ENCODE measurements at places on chromosomes 5 and 9.

- no peak for DNase-seq
Observed at GRCh38 chr9:133538176-133538575, 3.7 kb downstream of the ADAMTSL2 start.

DNA sequence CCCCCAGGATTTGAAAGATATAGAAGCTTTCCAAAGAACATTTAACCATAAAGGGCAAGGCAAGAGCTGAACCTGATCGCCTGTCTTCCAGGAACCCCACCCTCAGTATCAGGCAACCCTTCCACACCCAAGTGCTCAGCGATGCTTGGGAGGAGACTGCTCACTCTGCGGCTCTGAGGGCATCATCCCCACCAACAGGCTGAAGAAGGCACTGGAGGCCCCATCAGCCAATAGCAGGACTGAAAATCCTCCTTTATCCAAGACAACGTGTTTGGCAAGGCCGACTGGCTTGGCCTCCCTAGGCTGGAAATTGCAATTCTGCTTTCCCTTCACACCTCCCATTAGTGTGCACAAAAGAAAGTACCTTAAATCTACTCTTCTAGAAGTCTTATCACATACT lies 1.4 kb upstream of the PPP2CA start:
- peak; percentile 69 for DNase-seq

DNA sequence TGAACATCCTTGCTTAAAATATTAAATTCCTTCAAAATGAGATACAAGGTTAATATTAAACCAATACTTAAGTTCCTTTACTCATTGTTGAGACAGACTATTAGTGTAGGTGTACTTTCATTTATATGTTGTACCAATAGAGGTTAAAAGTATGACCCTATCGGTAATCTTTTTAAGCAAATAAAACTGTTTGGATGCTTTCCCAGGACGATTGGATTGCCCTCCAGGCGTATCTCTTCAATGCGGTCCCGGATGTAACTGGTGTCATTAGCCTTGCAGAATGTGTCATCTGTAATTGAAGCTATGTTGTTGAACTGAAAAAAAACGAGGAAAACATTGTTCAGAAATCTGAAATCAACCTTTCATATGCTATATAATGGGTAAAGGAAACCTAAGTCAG lies 18.9 kb downstream of the OGN start:
- DNase-seq, result no peak

DNA sequence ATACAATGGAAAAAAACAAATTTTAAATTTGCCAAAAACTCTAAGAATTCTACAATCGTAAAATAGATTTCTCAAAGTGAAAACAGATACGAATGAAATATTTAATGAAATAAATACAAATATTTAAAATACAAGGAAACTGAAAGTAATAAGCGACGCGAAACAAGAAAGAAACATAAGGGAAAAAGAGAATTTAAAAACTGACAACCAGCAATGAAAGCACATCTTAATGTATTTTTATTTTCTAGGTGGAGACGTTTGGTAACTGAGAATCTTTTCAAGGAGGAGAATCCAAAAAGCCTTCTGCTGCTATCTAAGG lies 1.0 kb downstream of the ANXA2R start:
- DNase-seq, result no peak

GRCh38 chr5:153985498-153985897 lies 53.2 kb downstream of the FAM114A2 start:
- no peak for DNase-seq

DNA sequence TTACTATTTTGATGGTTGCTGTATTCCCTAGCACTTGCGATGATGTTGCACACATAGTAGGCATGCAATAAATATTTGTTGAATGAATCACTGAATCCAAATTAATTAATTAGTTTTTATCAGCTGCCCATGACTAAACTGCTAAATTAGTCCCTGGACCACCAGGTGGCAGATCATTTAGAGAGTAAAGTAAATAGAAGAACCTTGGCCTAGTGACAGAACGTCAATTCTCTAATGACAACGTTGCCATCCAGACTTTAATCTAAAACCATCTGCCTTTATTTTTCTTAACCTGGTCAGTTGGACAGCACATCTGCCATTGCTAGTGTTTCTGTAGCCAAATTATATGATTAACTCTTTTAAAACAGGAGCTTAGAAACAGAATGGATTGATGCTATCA lies 457.5 kb downstream of the KIF4B start:
- DNase-seq, result no peak

GRCh38 chr5:68562308-68562707 lies 346.8 kb downstream of the PIK3R1 start:
- DNase-seq, result no peak

- no peak for DNase-seq
Observed at GRCh38 chr9:90961375-90961774, 159.8 kb downstream of the SYK start.

DNA sequence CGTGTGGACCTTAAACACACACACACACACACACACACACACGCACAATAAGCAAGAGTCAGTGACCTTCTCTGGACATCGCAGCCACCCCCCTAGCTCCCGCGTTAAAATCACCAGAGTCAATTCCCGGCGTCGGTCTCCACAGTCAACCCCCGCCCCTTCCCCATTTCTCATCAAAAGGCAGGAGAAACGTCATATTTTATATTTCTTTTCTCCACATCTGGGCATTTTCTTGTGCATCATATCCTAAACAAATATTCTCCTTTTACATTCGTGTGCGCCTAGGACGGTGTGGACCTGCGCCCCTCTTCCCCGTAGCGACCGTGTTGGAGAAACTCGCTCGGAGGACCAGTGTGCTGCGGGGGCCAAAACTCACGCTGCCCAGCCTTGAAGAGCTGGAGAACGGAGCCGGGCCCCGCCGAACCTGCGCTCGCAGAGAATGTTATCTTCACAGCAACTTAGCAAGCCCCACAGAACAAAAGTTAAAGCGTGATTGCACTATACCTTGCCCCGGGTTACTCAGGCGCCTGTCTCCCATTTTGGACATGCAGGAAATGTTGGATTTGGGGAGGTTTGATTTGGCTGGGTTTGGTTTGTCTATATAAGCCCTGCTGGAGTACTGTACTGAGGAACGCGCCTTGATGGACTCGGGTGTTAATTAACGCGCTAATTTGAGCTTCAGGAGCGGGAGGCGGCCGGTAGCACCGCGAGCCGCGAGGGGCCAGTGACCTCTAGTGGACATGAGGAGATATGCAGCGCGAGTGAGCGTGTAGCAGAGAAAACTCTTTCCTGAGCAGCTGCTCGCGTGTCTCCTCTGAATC lies 192.4 kb downstream of the MEF2C start:
- peak; percentile 82 for DNase-seq

- DNase-seq, result no peak
Observed at GRCh38 chr5:9035346-9035745, 510.5 kb downstream of the SEMA5A start.

- no peak for DNase-seq
Observed at GRCh38 chr5:168778536-168778935, 199.4 kb upstream of the PANK3 start.

- DNase-seq, result no peak
Observed at GRCh38 chr9:137604345-137605086, 970 bp upstream of the ARRDC1 start.

DNA sequence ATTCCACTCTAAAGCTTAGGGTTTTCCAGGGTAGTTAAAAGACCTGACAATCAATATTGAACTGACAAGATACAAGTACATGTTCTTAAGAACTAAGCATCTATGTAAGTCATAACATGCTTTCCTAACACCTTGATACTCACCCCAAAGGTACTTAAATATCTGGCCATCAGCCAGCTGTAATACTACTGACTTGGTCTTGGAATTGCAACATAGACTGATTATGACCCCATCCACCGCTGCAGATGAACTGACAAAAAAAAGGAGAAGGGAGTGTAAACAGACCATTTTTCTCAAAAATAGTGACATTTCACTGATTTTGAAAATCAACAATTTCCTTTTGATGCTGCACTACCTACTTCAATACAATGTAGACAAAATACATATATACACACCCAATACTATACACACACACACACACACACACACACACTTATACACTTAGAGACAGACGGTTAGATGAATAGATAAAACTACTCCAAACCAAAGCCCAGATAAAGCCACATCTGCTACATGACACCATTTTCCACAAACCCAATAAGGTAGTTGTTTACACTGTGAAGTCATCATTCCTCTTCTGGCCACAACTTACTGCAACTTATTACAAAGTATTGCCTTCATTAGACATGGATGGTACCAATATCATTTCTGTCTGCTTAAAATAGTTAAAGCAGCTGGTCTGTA lies 30.4 kb downstream of the ELP1 start:
- DNase-seq, result no peak

DNA sequence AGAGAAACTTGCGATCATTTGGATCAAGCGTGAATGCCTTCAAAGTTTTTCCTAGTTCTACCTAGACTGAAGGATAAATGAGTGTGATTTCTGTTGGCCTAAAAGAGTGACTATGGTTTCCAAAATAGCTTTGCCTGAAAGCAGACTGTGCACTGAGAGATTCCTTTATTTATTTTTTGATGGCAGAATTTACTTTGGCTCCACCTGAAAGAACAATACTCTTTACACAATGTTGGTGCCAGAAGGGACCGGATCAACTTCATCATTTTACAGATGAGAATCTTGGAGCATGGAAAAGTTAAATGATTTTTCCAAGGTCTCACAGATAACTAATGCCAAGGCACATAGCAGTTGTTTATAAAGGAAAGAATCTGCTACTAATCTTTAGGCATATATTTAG lies 199.6 kb downstream of the KCTD16 start:
- no peak for DNase-seq

GRCh38 chr5:6729386-6730310 lies 16.4 kb downstream of the TENT4A start:
- DNase-seq, result peak; percentile 69

- peak; percentile 71 for DNase-seq
Observed at GRCh38 chr9:96417661-96418082, 498 bp downstream of the ZNF367 start.

GRCh38 chr5:107272954-107273353 lies 397.8 kb downstream of the EFNA5 start:
- no peak for DNase-seq

- peak; percentile 55 for DNase-seq
Observed at GRCh38 chr9:93081081-93081529, 14.9 kb upstream of the CARD19 start.

- no peak for DNase-seq
Observed at GRCh38 chr9:98380065-98380681, 124.7 kb upstream of the TBC1D2 start.

DNA sequence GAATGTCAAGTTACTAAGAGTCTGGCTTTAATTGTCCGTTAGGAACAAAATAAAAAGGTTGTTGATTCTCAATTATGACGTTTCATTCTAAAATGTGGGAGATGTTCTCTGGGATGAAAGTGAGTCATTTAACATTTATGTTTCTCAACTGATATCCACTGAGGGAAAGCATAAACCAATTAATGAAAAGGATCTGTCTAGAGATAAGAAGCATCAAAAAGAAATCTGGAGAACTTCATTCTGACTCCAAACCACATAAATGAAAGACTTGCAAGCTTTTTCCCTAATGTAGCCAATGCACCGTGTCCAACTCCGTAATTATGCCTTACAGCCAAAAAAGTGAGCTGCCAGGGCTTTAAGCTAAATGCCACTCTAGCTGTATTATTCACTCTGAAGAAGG lies 654.2 kb downstream of the TLE1 start:
- DNase-seq, result no peak

- DNase-seq, result no peak
Observed at GRCh38 chr5:124544366-124545055, 201.9 kb downstream of the ZNF608 start.

- DNase-seq, result no peak
Observed at GRCh38 chr9:120892748-120893610, 16.0 kb upstream of the PHF19 start.

DNA sequence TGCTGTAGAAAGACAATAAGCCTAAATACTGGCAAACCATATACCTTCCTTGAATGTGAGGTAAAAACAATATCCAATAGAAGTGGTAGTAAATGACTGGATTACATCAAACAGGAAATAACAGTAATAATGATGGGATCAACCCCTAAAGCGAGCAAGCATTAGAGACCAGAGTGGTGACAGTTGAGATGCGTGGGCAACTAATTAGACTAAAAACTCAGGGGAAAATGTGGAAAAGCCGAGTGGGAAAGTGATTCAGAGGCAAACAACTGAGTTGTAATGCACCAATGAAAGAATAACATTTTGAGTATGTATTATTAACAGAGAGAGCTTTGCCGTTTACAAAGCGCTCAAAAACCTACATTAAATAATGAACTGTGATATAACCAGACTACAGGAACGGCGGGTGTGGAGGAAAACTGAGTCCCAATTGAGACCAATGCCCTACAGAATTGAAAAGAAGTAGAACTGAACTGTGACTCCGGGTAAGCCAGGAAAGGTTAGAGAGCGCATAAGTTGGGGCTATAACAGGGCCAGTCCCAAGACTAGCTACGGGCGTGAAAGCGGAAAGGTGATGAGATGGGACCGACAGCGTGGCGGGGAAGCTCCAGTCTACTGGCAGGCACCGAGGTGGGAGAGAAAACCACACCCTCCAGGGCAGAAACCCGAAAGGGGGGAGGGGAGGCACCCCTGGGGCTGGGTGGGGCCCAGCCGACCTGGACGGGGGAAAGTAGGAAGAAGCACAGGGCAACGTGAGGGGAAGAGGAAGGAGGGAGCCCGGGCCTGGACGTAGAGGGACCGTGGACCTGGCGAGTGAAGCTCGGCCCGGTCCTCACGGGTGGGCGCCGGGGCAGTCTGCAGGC lies 592 bp downstream of the UBAP2 start:
- DNase-seq, result peak; percentile 77

GRCh38 chr5:53405396-53405795 lies 75.0 kb upstream of the FST start:
- no peak for DNase-seq

DNA sequence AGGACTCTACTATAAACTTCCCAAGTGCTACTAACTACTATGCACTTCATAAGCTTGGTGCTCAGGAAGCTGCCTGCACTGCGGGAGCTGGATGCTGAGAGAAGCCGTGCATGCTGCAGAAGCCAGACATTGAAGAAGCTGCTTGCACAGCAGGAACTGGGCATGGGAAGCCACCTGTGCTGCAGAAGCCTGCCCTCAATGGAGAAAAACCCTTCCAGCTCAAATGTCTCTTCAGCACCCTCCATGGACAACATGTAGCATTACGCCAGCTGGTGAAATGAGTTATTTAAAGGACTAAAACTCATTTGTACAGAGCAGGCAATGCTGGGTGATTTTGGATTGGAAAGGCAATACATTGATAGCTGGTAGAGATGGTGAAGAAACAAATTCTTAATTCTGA lies 247.2 kb downstream of the KIF4B start:
- DNase-seq, result no peak

GRCh38 chr9:36053971-36054370 lies 17.3 kb downstream of the RECK start:
- no peak for DNase-seq

- no peak for DNase-seq
Observed at GRCh38 chr5:141929398-141930058, 5.9 kb downstream of the DELE1 start.
